ENCODE measurements at places on chromosomes 4 and X.
A peak's percentile ranks its signal among the peaks of the same experiment; 100 is the strongest.

DNA sequence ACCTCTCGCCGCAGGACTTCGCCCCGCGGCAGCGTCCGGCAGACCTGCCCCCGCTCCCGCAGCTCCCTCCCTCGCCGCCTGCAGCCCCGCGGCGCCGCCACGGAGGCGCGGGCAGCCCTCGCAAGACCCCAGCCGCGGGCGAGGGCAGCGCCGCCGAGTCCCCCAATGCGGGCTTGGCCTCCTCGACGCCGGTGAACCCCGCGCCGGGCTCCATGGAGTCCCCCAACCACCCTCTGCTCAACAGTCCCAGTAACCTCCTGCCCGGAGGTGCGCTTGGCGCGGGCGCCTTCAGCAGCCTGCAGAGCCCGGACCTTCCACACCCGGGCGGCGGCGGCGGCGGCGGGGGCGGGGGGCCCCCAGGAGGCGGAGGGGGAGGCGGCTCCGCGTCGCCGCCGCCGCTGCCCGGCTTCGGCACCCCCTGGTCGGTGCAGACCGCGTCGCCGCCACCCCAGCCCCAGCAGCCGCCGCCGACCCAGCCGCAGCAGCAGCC, 1.2 kb downstream of the CPEB2 start:
- no peak for DNase-seq

GRCh38 chrX:100635040-100635439, 1.6 kb downstream of the TSPAN6 start:
- DNase-seq, result no peak

DNA sequence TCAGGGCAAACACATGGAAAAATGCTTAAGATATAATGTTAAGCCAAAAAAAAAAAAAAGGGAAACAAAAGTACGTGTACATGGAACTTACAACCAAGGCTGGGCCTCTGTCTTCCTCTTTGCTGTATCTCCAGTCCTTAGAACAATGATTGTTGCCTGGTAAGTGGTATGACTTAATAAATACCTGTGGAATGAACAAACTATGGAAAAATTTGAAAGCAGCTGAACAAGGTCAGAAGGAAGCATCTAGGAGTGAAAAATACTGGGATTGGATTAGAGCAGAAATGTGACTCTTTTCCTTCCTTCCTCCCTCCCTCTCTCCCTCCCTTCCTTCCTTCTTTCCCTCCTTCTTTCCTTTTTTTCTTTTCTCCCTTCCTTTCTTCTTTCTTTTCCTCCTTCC, 54.2 kb upstream of the SMIM10 start:
- no peak for DNase-seq

DNA sequence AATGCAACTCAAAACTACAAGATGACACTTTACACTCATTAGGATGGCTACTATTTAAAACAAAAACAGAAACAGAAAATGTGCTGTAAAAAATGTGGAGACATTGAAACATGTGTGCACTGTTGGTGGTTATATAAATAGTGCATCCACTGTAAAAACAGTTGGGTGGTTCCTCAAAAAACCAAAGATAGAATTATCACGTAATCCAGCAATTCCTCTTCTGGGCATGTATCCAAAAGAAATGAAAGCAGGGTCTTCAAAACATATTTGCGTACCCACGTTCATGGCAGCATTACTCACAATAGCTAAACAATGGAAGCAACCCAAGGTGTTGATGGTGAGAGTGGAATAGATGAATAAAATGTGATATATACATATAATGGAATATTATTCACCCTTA, 967.2 kb downstream of the TRAM1L1 start:
- no peak for DNase-seq

DNA sequence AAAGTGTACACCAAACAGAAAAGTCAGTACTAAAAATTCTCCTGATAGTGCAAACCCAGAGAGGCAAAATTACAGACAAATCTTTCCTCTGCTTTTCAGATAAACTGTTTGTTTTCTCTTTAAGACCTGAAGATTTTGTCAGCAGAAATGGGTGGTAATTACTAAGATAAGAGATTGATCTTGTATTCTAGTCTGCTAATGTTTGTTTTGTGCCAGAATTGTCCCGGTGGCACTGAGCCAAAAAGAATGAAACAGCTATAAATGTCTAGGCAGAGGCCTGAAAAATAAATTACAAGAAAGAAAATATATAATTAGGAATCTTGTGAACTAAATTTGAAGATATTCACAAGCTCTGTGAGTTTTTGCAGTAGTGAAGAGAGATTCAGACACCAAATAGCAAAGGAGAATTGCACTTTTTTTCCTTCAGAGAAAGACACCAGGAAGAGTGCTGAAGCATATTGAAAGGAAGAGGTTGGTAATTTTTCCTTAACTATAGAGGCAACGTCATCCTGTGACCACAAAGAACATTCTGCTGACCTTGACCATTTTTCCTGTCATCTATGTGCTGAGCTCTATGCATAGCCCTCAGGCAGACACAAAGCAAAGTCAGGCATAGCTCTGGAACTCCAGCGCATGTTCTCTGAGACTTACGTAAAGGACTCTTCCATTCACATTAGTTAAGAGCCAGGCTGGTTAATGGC, 314.5 kb upstream of the RASGEF1B start:
- DNase-seq, result no peak

DNA sequence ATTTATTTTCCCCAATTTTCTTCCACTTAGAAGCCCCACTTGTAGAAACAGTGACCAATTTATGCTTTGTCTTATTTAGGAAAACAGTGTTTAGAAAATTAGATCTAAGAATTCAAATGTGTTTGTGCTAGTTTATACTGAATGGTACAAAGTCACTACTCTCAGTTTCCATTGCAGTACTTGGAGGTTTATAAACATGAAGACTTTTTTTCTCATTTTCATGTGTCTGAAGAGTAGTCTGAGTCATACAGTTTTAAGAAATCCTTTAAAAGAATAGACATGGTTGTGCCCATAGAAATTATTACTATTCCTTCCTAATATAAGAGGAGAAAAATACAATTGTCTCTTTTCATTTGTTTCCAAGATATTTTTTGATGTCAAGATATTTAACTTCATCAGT, 458.7 kb downstream of the NAF1 start:
- no peak for DNase-seq

DNA sequence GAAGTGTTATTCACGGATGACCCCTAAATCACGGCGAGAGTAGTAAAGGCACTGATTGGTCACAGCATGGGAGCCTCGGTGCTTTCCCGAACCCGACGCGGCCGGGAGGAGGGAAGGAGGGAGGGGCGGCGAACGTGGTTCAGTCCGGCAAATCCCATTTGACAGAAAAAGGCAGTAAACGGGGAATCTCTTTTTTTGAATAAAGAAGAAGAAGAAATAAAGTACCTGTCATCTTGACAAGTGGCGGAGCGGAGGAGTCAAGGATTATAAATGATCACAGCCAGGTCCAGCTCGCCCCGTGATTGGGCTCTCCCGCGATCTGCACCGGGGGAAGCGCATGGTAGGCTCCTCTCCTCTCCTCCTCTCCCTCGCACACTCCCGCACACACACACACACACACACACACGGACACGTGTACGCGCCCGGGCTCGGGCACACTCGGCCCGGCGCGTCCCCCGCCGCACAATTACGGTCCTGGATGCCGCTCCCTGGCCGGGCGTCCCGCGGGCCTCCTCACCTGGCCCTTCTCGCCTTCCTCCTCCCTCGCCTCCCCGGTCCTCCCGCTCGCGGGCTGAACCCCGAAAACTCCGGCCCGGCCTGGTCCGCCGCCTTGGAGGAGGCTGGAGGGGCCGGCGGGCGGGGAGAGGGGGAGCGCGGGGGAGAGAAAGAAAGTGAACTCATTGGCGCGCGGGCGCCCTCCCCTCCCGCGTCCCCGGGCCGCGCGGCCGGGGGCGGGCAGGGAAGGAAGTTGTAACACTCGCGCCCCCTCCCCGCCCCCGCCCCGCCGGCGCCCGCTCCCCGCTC, 99.2 kb upstream of the TENM3 start:
- peak; percentile 58 for DNase-seq

DNA sequence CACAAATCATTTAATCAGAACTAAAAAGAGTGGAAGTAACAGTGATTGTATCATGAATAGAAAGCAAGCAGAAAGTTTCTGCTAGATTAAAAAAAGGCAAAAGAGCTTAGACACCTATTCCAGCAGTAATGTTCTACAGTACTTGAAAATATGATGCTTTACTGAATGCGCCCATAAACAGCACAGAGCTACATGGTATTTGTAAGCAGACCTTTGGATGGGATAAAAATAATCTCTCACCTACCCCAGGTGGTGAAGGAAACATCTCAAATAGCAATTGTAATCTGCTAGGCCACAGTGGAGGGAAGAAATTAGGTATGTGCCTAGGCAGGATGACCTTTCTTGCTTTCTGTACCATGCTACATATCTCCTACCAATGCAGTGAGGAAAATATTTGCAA, 280.9 kb upstream of the PRKX start:
- DNase-seq, result no peak

DNA sequence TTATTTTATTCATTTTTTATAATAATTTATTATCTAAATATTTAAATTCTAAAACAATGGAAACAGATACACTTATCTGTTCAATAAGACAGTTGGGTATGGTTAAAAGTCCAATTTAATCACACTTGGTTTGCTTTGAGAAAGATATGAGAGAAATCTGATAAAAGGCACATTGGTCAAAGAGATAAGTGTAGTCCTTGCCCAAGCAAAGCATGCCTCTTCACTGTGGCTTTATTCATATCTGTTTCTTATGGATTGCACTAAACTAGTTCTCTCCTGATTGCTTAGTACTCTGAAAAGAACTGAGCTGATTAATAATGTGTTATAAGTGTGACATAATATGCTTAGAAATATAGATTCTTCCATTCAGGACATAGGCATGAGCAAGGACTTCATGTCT, 39.8 kb downstream of the CXCL1 start:
- DNase-seq, result no peak

DNA sequence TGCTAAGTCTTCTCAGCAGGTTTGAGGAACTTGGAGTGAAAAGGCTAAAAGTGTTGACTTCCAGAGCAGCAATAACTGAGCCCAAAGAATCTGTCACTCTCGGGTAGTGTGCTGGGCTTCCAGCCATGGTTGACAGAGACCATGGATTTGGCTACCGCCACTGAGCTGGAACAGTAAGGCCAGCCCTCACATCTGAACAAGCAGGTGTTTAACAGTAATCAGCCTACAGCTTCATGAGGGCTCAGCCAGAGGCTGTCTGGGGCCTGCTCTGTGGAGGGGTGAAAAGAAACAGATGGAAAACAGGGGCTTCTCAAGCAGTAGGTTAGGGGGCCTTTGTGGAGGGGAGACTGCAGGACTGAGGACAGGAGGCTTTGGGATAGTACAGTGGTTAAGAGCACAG, 14.9 kb downstream of the RASL11B start:
- no peak for DNase-seq

DNA sequence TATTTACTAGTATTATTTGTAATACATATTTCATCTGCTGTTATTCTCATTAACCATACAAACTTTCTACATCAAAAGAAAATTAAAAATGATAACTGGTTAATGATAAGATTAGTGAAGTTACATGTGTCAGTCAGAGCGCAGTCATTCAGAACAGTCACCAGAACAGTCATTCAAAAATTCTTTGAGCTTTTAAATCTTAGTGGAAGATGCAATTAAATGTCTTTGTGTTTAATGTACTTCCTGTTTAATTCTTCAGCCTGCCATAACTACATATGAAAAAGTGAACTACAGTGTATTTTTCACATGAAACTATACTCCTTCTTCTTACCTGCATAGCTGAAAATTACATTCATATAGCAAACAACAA, 179.7 kb upstream of the NDST4 start:
- no peak for DNase-seq

- DNase-seq, result no peak
Measured at GRCh38 chr4:112813790-112814189, 176.8 kb downstream of the LARP7 start.

DNA sequence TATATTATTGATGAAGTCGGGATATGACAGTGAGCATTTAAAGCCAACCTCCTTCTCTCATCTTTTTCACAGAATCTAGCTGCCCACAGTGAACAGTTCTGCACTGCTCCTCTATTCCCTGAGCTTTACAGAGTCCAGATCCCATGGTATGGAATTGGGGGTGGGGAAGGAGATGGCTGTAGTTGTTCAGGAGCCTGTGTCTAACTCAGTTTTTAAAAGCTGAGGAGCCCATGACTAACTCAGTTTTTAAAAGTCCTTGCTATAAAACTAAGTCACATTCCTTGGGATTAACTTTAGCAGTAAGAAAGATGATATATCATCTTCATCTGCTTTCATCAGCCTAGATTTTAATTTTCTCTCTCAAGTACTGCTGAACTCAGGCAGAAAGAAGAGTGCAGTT, 96.4 kb upstream of the STIM2 start:
- no peak for DNase-seq

DNA sequence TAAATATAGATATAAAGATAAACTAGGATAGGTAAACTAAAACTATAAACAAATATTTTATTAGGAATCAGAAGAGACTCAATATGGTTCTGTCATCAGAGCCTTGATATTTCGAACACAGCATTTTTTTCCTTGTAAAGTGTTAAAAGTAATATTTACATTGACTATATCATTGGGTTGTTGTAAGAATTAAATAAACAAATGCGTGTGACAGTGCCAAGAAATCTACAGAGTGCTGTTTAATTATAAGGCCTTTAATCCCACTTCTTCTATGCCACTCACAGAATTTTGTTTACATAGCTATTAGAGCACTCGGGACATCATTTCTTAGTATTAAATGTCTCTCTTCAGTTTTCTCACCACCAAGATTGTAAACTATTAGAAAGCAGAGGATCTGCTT, 807.4 kb downstream of the FSTL5 start:
- no peak for DNase-seq

GRCh38 chrX:39613997-39614679, 483.6 kb downstream of the BCOR start:
- DNase-seq, result no peak

GRCh38 chrX:10884246-10884645, 226.9 kb upstream of the HCCS start:
- DNase-seq, result no peak

DNA sequence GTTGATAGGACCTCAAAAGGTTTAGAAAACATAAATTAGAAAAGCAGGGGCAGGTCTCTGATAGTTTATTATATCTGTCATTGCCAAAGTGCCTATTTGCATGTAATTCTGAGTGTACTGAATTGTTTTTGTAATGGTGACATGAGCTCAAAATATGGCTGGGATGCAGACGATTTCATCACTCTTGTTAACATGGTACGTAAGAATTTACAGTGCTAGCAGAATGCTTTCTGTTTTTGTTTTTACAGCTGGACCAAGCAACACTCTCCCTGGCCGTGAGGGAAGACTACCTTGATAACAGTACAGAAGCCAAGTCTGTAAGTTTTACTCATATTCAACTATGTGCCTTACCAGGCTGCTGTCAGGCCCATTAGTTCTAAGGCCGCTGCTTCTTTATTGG, 58.1 kb downstream of the PHEX start:
- no peak for DNase-seq

DNA sequence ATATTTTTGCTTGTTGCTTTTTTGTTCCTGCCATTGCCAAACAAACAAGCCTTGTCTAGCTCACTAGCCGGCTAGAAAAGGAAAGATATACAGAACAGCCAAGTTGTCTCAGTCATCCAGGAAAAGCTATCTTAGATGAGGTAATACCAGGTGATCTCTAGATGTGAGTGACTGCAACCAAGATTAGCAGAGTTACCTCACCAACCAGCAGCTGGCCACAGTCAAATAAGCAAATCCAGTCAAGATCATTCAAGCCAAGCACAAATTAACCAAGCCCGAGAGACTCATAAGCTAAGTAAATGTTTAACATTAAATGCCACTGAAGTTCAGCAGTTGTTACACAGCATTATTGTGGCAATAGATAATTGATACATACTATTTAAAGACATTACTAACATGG, 108.6 kb downstream of the CENPC start:
- no peak for DNase-seq
